WTC11 (cell line): ENCODE measurements at places on chromosomes 6 and 20.

DNA sequence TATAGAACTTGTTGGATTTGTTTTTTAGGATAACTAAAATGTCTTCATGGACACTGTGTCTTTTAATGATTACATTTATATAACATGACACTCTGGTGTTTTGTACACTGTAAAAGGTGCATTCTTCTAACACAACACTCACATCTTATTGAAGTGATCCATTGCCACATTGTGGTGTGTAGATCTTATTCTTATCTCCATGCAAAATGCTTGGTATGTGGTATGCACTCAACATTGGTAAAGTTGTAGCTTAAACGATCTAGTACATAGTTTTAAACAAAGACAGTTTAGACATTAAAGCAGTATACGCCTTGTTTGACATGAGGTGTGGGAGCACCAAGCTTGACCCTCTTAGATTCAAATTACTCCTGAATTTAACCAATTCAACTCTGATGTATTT is 84.7 kb downstream of the SASH1 start:
- DNase-seq = no peak

- DNase-seq = no peak
Measured at GRCh38 chr6:92962846-92963245, 456.5 kb downstream of the EPHA7 start.

DNA sequence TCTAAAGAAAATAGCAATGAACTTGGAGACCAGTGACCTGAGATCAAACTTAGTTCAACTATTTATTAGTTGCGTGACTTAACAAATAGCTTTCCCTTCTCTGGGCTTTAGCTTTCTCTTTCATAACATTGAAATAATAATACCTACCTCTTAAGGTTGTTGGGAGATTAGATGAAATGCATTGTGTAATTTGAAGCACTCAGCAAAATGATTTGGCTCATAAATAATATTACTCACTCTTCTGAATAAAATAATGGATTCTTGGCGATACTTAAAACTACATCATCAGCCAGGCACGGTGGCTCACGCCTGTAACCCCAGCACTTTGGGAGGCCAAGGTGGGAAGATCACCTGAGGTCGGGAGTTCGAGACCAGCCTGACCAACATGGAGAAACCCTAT is 556.2 kb upstream of the JARID2 start:
- DNase-seq = no peak

DNA sequence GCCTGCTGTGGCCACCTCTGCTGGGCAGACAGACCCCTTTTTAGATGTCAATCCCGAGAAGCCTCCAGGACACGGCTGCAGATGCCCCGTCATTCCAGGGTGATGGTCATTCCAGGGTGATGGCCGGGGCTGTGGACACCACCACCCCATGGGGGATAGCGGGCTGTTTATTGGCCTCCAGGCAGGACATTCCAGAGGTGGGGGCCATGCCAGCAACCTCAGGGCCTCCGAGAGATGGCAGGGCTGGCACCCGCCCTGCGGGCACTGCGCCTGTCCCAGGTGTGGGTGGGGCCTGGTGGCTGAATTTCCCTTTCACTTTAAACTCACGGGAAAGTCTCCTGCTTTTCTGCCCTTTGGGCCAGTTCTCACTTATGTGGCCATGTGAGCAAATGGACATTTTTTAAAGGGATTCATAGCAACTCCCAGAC is 14.5 kb downstream of the COL9A3 start:
- no peak for DNase-seq

- no peak for DNase-seq
Measured at GRCh38 chr6:39209911-39210310, 19.4 kb downstream of the KCNK5 start.
